ENCODE measurements at places on chromosomes 5 and 9.
A peak's percentile ranks its signal among the peaks of the same experiment; 100 is the strongest.

DNA sequence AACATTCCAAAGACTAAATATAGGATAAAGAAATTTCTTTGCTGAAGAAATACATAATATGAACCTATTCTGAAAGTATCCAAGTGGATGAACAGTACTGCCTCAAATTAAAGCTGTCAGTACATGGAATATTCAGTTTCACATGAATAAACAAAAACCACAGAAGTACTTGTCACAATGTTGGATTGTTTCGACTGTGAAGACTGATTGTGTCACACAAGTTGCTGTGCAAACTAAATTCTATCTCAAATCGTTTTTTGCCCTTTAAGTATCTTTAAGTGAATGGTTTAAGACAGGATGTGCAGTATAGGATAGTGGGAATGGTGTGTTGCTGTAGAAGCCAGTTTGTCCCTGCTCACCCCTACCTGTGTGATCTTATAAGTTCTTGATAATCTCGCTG is 137.4 kb upstream of the OTULINL start:
- ATAC-seq: no peak

- no peak for ATAC-seq
Observed at GRCh38 chr9:134565316-134565915, 76.2 kb upstream of the COL5A1 start.

GRCh38 chr5:33832404-33833236 is 59.2 kb downstream of the ADAMTS12 start:
- no peak for ATAC-seq

DNA sequence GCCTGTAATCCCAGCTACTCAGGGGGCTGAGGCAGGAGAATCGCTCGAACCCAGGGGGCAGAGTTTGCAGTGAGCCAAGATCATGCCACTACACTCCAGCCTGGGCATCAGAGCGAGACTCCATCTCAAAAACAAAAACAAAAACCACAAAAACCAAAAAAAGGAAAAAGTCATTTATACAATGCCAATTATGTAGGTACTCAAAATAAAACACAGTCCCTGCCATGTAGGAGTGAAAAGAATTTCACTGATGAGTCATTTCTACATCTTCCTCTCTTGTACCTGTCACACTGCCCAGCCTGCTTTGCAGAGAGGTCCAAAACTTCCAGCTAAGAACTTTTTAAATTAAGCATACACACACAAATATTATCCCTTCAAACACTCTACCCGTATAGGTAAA is 215.8 kb downstream of the EPB41L4A start:
- ATAC-seq: peak; percentile 56

Data from activated T-helper 17 cell treated with anti-CD3 and anti-CD28 coated beads, Interleukin-2, amount 50 U/mL, for 72 hours (primary cell).